NCI-H1092 (cell line): ENCODE measurements at places on chromosomes 5 and 9.

DNA sequence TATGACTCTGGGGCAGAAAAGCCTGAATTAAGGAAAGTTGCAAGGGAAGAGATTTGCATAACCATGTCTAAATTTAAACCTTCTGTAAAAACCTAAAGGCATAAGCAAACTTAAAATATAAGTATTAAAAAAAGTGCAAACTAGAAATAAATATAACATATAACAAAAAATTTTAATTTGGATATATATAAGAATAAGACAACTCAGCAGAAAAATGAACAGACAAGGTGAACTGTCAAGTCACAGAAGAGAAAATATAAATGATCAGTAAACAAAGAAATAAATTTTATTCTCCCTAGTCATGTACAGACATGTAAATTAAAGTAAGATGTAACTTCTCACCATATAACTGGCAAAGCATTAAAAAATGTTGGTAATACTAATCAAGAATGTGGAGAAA lies 37.0 kb downstream of the C5orf22 start:
- DNase-seq, result no peak

- DNase-seq, result no peak
These were observed 636.0 kb downstream of the NR2F1-AS1 start for GRCh38 chr5:92944903-92945604.

- no peak for DNase-seq
These were observed 138.6 kb downstream of the ENTREP1 start for GRCh38 chr9:69463497-69464068.

- no peak for DNase-seq
These were observed 91.1 kb downstream of the TRIO start for GRCh38 chr5:14234204-14234603.

DNA sequence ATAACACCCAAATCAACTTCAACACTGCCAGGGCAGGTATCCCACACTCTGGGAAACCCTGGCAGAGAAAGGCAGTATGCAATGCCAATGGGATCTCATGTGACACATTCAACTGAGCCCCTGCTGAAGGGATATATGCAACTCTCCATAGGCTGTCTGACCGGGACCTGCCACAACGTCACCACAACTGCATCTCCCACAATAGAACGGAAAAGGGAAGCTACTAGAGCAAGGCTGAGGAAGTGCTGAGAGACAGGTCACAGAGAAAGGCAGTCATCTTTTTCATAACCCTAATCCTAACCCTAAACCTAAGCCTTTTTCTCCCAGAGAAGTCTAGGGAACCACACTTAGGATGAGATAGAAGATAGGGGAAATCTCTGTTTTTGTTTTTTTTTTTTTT lies 345.9 kb upstream of the CD180 start:
- no peak for DNase-seq

DNA sequence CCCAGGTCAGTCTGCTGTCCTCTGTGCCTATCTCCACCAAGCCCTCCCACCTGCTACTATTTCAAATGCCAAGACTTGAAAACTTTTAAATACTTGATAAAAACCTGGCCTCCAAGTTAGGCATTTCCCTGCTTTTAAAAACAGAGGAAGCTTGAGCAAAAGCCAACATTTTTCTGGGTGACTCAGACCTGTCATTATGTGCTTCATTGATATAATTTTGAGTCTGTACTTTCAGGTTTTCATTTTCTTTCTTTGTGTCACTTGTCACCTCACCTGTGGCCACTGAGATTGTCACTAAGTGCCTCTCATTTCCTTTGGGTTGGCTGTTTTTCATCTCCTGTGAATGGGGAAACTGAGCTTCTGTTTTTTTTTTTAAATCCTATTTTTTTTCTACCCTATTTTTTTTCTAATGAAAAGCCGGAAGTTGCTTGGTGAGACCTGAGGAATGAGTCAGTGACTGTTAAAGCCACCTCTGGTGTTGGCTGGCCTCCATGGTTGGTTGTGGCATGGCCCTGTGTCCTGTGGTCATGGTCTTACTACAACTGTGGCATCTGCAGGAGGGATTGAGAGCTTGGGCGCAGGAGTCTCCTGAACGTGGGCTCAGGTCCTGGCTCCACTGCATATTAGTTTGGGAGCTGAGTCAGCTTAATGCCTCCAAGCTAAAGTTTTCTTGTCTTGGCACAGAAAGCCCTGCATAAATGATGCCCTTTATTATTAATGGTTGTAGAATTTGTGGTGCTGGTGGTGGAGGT lies 56.7 kb downstream of the ARHGAP26 start:
- DNase-seq, result no peak

DNA sequence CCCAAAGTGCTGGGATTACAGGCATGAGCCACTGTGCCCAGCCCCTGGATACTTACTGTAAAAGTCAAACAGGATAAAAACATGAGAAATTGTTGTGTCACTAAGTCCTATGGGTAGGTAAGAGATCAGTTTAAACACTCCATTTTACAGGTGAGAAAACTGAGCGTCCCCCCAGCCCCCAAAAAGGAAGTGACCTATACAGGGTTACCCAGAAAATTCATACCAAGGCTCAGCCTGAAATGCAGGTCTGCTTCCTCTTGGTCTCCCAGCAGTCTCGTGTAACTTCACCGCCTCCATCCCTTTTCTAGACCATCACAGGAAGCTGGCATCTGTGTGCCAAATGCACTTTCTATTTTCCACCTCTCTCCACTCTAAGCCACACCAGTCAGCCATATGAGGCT lies 57.2 kb downstream of the TMOD1 start:
- no peak for DNase-seq

- no peak for DNase-seq
These were observed 18.1 kb upstream of the SSBP2 start for GRCh38 chr5:81768935-81769452.
